ENCODE measurements at places on chromosomes 2 and 18.

GRCh38 chr18:42517896-42518295 lies 562.9 kb downstream of the PIK3C3 start:
- DNase-seq = no peak

DNA sequence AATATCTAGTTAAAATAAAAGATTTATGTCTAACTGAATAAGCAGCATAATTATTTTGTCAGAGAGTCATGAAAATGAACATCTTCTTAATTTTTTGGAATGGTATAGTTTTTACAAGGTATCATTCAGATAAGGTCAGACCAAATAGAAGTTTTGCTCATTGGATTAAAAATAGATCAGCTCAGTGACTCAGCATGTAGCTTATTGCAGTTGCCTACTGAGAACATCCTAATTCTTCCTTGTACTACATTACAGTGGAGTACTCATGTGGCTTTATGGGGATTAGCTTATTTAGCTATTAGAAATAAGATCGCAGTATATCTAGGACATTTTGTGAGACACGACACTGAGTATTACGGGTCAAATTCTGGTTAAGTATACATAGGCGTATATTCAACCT lies 38.2 kb upstream of the PPM1B start:
- DNase-seq = peak; percentile 17

DNA sequence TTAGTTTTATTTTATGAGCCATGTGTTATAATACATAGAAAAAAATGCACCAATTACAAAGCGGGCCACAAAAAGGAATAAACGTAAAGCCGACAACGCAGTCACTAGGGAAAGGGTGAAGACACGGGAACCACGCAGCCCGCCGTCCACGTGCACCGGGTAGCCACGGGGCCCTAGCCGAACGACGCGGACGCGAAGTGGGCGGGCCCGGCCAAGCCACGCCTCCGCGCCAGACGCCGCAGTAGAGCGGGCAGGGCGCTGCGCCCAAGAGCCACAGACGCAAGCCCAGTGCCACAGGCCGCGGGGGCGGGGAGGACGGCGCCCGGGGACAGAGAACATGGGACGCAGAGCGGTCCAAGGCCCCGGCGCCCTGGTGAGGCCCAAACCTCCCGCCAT lies at the start of gene DUSP28:
DUSP28 (plus strand) TSS at position 274 of the 396 bp plus-strand sequence. CDS start 328 bp downstream, outside the sequence.
- peak; percentile 90 for DNase-seq

GRCh38 chr2:73079636-73080035 lies 8.1 kb upstream of the SFXN5 start:
- DNase-seq = no peak

DNA sequence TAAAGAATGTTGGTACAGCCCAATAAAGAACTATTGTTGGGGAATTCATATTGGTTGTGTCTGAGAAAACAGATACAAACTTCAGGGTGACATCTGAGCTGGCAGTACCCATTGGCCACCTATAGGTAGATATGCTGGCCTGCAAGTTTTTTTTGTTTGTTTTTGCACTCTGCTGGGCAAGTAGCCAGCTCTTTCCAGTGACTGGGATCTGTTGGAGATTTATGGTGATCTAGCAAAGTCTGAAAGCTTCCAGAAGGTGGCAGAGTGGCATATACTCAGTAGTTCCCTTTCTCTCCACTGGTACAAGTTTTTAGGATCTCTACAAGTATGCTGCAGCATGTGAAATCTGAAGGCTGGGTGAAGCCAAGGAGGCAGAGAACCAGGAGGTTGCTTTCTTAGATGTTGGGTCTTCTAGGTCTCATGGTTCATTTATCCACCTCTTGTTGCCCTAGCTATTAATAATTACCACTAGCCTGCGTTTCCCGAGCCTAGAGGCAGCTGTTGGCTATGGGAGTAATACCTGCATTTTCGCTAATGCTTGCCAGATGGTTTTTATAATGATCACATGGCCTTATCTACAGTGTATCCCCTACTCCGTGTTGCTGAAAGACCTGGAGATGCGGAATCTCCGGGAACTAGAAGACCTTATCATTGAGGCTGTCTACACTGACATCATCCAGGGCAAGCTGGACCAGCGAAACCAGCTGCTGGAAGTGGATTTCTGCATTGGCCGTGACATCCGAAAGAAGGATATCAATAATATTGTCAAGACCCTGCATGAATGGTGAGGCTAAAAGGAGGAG lies 9.5 kb downstream of the COPS7B start:
- peak; percentile 64 for DNase-seq

GRCh38 chr18:76368976-76369375 lies 126.1 kb downstream of the ZNF516 start:
- no peak for DNase-seq

DNA sequence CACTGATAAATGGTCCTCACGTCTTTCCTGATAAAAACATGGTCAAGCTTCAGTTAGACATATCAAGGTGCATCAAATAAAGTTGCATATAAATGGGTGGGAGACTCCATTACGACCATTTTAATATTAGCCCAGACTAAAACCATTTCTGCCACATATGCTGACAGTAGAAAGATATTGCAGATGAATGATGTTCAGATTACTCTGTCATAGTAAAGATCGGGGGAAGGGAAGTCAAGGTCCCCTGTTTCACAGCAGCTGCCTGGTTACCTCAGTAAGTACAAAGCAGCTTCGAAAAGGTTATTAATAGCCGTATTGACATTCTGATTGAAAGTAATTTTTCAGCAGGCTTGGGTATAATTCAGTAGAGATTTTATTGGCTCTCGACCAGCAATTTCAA lies 927.7 kb upstream of the CDH2 start:
- no peak for DNase-seq

GRCh38 chr2:423479-423878 lies 135.6 kb upstream of the ALKAL2 start:
- DNase-seq = no peak

DNA sequence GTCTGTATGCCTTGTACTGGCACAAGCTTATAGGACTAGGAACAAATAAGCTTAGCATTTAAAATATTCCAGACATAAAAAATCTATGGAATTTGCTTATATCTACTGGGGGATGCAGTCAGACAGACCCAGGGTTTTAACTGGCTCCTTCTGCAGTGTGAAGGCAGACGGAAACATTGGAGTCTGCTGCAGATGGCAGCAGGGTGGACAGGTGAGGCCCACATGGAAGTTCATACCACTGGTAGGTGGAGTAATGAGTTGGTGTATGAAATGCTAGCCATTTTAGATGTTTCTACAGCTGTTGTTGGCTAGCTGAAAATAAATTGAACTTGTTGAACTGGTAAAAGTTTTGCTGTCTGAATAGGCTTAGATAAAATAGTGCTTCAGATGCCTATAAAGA lies 17.7 kb downstream of the SPTBN1 start:
- DNase-seq = no peak

- no peak for DNase-seq
Observed at GRCh38 chr18:49652881-49653724, 91.2 kb downstream of the LIPG start.

GRCh38 chr18:489244-490023 lies 11.1 kb downstream of the COLEC12 start:
- no peak for DNase-seq

DNA sequence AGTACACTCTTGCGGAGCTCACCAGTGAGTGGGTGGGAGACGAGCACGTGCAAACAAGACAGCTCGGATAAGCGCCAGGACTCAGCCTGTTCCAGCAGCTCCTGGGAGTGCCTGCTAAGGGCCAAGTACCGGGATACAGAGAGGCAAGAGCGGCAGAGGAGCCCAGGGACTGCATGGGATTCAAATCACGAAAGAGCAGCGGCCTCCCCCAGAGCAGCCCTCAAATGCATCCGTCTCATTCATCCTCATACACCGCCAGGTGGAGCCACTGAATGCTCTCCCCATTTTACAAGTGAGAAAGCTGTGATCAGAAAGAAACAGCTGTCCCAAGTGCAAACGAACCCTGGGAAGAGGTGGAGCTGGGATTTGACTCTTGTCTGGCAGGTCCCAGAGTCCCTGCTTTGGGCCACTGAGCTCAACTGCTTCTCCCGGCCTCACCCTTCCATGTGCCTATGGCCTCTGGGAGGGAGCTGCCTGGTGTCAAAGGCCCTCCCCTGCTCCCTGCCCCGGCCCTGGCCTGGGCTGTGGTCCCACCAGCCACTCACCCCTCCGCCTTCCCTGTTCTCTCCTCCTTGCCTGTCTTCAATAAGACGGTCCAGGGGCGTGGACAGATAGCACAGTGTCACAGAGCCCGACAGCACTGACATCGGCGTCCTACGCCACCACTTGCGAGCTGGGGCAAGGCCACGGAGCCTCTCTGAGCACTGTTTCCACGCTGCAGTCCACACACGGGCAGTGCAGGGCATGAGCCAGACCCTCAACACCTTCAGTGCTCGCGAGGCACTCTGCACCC lies 72.8 kb upstream of the TAF1B start:
- DNase-seq = peak; percentile 67

DNA sequence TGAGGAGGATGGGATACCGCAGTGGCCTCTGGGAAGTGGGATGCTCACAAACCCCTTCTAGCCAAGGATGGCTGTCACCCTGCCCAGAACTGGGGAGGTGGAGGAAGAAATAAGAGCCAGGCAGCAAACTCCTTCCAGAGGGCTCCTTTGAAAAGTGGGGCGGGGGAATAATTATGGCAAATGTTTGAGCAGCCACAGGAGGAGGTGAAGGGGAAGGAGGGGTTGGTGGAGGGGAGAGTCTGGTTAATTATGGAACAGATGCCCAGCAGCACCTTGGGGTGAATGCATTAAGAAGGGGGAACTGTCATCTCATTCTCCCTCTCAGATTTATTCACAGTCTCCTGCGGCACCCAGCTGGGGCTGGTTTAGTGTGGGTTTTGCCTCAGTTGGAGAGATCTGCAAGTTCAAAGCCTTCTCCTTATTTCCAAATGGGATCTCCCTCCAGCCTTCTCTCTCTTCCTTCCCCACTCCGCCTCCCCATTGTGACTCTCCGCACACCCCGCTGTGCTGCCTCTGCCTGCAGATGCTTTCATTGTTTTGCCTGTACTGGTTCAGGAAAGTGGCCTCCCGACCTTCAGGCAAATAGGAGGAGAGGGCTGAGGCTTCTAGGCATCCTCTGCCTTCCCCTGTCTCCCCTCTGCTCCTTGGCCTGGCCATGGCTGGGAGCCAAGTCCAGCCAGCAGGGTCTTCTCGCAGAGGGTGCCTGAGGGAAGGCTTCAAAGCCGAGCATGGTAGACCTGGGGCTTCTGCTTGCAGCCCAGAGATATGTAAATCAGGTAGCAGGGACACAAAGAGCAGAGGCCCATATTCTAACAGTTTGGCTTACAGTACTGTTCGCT lies 457.2 kb upstream of the MEX3C start:
- DNase-seq = no peak

- DNase-seq = no peak
Observed at GRCh38 chr2:61640406-61640805, 102.2 kb upstream of the XPO1 start.

- DNase-seq = no peak
Observed at GRCh38 chr2:2464643-2465042, 133.6 kb upstream of the MYT1L start.

DNA sequence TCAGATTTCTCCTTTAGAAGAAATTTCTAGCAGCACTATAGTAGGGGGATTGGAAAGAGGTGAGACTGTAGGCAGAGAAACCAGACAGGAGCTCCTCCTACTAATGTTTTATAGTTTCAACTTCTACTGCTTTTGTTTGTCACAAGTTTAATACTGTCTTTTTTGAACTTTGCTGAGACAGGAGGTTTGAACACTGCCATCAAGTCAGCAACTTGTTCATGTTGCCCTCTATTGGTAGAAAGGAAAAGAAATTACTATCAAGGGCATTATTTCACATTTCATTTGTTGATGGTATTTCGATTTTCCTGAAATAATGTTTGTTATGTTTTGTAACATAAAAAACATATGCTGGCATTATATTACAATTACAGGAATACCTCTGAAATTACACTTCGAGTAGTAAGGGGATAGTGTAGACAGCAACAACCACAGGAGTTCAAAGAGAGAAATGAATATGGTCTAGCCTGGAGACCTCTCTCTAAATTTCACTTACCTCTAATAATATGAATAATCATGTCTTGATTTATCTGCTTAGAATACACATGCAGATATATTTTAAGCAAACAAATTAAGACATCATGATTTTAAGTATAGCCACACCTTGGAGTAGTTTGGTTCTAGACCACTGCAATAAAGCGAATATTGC lies 12.4 kb upstream of the CCDC88A start:
- peak; percentile 54 for DNase-seq

- DNase-seq = no peak
Observed at GRCh38 chr2:42296226-42296625, 64.8 kb downstream of the COX7A2L start.

- no peak for DNase-seq
Observed at GRCh38 chr2:83851066-83851465, 608.0 kb downstream of the SUCLG1 start.

- DNase-seq = no peak
Observed at GRCh38 chr18:36711014-36711725, 117.6 kb downstream of the TPGS2 start.
